GM19239 (cell line): ENCODE measurements at places on chromosomes 12 and 14.
A peak's percentile ranks its signal among the peaks of the same experiment; 100 is the strongest.

GRCh38 chr12:72031066-72031465 is 92.4 kb downstream of the TPH2 start:
- DNase-seq, result no peak

DNA sequence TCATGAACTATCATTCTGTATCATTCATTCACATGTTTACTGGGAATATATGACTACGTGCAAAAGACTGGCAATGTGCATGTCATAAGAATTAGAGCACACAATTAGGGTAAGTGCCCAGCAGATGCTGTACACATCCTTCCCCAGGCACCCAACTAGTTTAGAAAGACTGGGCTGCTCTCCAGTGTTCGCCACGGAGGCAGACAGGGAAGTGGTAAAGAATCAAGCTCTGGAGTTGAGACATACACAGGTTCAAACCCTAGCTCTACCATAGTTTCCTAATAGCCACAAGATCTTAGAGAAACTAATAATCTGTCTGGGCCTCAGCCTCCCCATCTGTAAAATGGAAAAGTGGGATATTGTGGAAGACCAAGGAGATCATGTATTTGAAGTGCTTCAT is 6.8 kb downstream of the TMCC3 start:
- no peak for DNase-seq

- no peak for DNase-seq
Measured at GRCh38 chr12:30911207-30911606, 15.3 kb upstream of the TSPAN11 start.

- DNase-seq, result no peak
Measured at GRCh38 chr12:113299619-113300237, 35.2 kb downstream of the SLC8B1 start.

- DNase-seq, result peak; percentile 96
Measured at GRCh38 chr14:104723651-104724406, at the start of gene ADSS1. Gene ADSS1, plus strand, starts transcription at chr14:104724229. Its CDS starts 42 bp downstream, at chr14:104724271.

DNA sequence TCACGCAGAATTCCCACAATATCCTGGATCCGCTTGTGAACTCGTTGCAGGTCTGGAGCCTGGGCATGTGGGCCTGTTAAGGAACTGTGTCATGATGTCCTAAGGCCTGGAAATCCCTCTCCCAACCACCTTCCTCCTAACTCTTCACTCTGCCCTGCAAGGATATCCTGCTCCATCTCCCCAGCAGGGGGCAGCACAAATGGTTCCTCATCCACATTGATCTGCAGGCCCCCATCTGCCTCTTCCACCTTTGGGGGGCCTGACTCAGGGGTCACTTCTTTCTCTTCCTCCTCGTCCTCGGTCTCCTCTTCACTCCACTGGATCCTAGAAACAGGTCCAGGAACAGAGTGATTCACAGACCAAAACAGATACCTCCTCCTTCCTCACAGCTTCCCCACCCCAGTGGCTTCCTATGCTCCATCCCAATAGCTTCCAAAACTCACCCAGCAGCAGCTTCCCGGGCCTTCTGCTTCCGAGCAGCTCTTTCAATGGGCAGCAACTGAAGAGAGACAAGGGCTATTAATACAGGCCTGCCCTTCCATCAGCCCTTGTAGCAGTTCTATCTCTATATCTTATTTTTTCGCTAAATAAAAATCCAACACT is 4.5 kb downstream of the NOP2 start:
- DNase-seq, result peak; percentile 40

GRCh38 chr12:3931206-3931605 is 58.0 kb upstream of the PARP11 start:
- no peak for DNase-seq
